T-helper 2 cell (primary cell): ENCODE measurements at places on chromosomes 16 and 17.

DNA sequence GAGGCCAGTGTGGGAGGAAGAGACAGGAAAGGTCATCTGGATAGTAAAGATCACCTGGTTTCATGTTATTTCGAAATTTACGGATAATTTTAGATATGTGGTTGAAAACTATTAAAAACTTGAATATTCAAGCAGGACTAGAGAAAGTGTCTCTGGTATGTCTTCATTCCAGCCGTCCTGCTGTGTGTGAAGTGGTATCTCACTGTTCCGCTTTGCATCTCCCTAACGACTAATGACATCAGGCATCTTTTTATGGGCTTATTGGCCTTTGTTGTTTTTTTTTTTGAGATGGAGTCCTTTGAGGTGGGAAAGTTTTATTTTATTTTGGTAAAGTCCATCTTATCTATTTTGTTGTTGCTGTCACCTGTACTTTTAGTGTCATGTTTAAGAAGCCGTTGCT, 214.4 kb upstream of the CHMP6 start:
- DNase-seq, result no peak

DNA sequence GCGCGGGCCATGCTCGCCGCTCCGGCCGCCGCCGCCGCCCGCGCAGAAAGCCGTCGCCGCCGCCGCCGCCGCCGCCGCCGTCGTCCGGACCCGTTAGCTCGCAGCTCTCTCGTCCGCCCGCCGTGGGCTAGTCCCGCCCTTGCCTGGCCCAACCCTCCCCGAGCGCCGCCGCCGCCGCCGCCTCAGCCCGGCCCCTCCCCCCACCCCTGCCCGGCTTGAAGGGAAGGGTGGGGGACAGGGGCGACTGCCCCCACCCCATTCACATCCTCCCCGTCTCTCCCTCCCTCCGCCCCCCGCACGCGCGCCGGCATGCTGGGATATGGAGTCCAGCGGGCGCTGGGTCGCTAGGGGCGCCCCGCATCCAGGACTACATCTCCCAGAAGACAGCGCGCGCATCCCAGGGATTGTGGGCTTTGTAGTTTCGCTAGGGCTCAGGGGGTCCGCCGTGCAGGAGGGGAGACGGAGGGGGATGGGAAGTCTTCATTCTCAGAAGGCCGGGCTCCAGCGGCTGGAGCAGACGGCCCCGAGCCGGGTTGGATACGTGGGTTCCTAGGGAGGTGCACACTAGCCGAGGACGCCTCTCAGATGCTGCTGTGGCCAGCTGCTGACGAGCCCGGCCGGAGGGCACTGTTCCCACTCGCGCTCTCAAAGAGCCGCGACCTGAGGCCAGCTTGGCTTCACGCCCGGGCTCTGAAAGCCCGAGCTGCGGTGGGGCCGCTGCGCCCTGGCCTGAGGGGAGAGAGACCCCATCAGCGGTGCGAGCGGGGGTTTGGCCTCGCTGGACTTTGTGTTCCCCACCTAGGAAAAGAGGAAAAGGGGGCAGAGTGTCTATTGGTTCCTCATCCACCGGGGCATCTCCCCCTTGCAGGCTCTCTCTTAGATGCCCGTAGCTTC, at the start of gene ST3GAL2:
ST3GAL2 (minus strand) TSS at position 132 of the 894 bp plus-strand sequence. CDS start 40,570 bp downstream, outside the sequence.
- peak; percentile 91 for DNase-seq

GRCh38 chr17:45380046-45380765, 52.5 kb downstream of the ARHGAP27 start:
- DNase-seq, result no peak

- DNase-seq, result no peak
Measured at GRCh38 chr17:32625971-32626370, 139.2 kb downstream of the CDK5R1 start.

- no peak for DNase-seq
Measured at GRCh38 chr16:88069397-88070168, 118.3 kb downstream of the BANP start.

GRCh38 chr17:9818760-9819159, 3.1 kb downstream of the GSG1L2 start:
- no peak for DNase-seq

DNA sequence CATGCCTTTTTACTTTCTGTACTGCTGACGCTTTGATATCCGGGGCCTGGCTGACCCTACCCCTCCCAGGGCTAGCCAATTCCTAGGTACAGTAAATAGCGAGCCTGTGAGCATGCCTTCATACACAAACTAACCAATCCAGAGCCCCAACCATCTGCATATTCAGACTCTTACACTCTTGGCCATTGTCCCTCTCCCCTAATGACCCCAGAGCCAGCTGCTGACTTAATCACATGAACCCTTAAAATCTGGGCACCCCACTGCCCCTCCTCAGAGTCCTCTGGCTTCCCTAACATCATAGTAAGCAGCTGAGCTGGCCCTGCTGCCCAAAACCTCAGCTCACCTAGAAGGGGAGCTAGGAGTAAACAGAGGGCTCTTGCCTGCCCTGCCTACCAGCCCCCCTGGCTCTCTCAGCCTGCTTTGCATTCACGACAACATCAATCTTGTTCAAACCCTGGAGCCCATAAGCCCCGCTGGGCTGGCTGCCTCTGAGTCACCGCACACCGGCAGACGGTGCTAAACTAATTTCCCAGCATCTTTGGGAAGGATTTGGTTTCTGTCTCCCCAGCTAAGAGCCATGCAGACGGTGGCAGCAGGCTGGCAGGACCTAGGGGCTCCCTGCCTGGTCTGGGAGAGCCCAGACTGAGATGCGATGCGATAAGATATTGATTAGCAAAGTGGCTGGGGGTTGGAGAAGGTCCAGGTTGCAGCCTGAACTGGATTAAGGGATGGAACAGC, 63.2 kb downstream of the CLEC19A start:
- DNase-seq, result no peak
